ENCODE measurements at places on chromosomes 16 and 17.
A peak's percentile ranks its signal among the peaks of the same experiment; 100 is the strongest.

GRCh38 chr17:81453076-81453475, 57.8 kb downstream of the BAHCC1 start:
- DNase-seq, result no peak

- no peak for DNase-seq
Measured at GRCh38 chr17:67449065-67449464, 72.0 kb downstream of the PITPNC1 start.

DNA sequence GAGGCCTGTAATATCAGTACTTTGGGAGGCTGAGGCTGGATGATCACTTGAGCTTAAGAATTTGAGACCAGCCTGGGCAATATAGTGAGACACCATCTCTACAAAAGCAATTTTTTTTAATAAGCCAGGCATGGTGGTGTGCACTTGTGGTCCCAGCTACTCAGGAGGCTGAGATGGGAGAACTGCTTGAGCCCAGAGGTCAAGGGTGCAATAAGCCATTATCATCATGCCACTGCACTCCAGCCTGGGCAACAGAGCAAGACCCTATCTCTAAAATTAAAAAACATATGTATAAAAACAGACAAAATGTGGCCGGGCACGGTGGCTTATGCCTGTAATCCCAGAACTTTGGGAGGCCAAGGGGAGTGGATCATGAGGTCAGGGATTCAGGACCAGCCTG, 3.2 kb upstream of the ZNF785 start:
- no peak for DNase-seq

DNA sequence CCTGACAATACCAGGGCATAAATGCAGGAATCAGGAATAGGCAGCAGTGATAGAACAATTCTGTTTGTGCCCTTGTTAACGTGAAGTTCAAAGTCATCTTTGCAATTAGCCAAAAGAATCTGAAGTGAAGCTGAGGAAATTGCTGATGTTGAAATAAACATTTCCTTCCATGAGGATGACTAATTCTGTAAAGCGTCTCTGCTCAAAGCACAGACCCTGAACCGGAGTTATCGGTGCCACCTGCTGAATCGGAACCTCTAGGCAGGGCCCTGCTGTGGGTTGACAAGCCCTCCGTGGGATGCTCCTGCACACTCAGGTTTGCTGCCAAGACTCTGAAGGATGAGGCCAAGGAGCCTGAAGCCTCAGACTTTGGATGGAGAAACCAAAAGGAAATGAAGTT, 37.0 kb upstream of the CDH1 start:
- DNase-seq, result no peak

DNA sequence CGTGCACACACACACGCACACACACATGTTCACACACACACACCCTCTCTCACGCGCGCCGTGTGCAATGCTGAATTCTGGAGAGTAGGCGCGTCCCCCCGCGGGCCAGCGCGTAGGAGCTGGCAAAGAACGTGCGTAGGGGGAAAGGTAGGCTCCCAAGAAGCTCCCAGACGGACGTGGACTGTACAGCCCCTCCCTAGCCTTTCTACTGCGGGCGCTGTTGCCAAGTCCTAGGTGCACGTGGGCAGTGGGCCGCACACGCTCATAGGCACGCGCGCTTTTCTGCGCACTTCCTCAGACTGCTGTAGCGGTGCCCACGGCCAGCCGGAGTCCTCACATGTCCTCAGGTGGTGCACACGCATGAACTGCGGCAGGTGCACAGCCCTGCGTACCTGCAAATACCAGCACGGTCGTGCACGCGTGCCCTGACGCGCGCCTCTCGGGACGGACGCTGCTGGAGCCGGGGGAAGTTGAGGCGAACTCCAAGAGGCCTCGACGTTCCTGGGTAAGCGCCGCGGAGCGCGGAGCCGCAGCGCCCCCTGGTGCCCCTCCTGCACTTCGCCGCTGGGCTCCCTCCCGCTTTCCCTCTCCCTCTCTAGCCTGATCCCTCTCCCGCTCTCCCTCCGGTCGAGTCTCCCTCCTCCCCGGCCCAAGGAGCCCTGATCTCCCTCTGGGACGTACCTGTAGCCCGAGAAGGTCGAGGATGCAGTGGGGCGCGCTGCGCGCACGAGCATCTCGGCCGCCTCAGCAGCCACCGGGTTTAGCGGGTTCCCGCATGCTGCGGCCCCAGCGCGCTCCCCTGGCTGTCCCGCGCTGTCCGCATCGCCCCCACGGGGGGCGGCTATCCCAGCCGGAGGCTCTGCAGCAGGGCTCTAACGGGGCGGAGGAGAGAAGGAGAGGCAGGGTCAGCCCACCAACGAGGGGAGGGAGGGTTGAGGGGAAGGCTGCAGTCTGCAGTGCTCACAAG, 749 bp downstream of the GRIN2A start:
- peak; percentile 74 for DNase-seq

GRCh38 chr16:3174618-3175148, 13.3 kb upstream of the OR1F1 start:
- DNase-seq, result no peak

DNA sequence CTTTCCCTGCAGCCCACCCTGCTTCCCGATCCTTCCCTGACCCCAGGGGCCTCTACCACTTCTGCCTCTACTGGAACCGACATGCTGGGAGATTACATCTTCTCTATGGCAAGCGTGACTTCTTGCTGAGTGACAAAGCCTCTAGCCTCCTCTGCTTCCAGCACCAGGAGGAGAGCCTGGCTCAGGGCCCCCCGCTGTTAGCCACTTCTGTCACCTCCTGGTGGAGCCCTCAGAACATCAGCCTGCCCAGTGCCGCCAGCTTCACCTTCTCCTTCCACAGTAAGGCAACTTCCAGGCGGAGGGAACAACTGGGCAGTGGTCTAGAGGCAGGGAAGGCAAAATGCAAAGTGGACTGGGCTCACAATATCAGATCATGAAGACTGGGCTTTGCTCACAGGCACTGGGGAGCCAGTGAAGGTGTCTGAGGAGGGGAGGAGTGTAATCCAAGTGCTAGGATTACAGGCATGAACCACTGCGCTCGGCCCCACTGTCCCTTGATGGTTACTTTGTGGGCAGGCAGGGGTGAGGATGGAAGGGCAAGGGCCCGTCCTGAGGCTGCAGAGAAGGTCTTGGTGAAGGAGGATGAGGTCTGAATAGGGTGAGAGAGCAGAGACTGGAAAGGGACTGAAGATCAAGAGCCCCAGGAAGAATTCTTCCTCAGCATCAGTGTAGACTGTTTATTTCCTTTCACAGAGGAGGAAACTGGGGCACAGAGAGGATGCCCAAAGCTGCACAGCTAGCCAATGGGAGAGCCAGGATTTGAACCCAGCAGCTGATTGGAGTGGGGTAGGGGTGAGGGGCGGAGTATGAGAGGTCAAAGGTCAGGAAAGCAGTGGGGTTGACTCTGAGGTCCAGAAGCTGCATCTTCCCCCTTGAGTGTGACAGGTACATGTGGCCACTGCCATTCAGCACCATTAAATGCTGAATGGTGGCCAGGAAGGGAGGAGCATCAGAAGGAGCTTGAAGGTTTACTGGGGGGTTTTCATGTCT, 16.5 kb upstream of the ADGRG3 start:
- no peak for DNase-seq

DNA sequence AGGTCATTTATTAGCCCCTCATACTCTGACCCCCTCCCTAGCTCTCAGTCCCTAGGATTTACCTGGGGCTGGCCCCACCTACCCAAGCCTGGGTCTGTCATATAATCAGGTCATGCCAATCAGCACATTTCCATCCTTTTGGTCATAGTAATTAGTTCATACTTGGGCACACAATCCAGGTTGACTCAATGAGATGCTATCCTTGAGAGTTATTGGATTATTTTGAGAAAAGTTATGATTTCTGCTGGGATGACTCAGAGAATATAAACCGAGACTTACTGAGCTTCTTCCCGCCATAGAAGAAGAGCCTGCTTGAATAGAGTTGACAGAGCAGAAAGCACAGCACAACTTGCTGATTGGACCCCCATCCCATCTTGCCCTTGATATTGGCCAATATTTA, 331.5 kb downstream of the CBLN1 start:
- no peak for DNase-seq

GRCh38 chr16:87674419-87674818, 72.1 kb downstream of the JPH3 start:
- DNase-seq, result no peak

GRCh38 chr16:89685916-89686315, 573 bp upstream of the CDK10 start:
- no peak for DNase-seq

DNA sequence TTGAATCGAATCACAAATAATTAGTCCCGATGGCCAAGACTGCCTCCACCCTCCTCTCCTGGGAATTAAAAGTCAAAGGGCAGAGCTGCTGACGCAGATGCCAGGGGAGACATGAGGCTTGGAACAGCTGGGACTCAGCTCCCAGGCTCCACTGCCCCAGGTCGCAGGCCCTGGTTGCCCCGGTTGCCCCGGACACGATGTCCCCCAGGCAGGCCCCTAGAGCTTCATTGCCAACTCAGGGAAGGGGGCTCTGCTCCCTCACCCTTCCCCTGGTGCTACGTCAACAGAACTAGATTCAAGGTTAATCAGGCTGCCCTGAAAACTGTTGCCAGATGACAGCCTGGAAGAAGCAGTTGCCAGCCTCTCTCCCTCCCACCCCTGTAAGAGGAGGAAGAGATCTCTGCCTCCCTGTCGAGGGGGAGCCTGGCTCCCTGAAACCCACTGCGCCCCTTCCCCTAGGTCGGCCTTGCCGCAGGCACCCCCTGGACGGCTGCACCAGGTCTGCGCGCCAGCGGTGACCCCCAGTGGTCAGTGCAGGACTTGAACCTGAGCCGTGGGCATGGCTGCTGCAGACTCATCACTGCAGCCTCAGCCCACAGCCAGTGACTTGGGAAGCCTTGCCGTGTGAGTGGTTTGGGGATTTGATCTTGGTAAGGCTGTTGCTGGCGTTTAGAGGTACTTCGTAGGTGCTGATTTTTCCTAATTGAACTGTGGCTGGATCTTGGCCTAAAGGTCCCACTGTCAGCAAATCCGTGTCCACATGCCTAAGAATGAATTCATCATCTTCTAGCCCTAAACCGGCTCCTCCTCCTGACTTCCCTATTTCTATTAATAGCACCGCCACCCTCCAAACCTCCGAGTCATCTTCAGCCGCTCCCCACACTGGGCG, 84.1 kb upstream of the TOB1 start:
- DNase-seq, result peak; percentile 73
